ENCODE measurements at places on chromosomes 2 and 18.
A peak's percentile ranks its signal among the peaks of the same experiment; 100 is the strongest.

DNA sequence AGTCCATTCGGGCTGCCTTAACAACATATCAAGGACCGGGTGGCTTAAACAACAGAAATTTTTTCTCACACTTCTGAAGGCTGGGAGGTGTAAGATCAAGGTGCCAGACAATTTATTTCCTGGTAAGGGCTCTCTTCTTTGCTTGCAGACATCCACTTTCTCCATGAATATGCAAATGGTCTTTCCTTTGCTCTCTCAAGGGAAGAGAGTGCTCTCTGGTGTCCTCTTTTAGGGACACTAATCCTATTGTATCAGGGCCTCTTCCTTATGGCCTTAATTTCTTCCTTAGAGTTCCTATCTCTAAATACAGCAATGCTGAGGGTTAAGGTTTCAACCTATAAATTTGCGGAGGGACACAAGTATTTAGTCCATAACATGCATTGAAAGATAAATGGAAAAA lies 770.8 kb downstream of the DSC3 start:
- DNase-seq = peak; percentile 59

GRCh38 chr2:187982668-187983067 lies 309.0 kb upstream of the GULP1 start:
- DNase-seq = no peak

GRCh38 chr18:12060182-12060870 lies 33.3 kb upstream of the ANKRD62 start:
- DNase-seq = peak; percentile 25

DNA sequence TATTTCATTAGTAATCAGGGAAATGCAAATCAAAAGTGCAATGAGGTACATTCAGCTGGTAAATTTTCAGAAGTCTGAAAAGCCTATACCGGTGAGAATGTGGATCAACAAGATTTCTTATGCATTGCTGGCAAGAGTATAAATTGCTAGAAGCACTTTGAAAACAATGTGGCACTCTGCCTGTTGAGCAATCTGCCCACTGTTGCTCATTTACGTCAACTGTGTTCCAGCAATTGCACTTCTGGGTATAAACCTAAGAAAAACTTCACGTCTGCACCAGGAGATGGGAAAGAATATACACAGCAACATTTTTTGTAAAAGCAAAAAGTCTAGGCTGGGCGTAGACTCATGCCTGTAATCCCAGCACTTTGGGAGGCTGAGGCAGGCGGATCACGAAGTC lies 40.8 kb downstream of the MTERF4 start:
- DNase-seq = no peak

GRCh38 chr18:34976534-34976898 lies 64.7 kb upstream of the MAPRE2 start:
- no peak for DNase-seq

DNA sequence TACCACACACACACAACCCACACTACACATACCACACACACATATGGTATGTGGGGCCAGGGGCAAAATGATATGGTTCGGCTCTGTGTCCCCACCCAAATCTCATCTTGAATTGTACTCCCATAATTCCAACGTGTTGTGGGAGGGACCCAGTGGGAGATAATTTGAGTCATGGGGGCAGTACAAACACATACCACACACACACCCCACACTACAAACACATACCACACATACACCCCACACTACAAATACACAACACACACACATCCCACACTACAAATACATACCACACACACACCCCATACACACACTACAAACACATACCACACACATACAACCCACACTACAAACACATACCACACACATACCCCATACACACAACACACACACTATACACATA lies 117.8 kb downstream of the TTC32 start:
- DNase-seq = no peak

DNA sequence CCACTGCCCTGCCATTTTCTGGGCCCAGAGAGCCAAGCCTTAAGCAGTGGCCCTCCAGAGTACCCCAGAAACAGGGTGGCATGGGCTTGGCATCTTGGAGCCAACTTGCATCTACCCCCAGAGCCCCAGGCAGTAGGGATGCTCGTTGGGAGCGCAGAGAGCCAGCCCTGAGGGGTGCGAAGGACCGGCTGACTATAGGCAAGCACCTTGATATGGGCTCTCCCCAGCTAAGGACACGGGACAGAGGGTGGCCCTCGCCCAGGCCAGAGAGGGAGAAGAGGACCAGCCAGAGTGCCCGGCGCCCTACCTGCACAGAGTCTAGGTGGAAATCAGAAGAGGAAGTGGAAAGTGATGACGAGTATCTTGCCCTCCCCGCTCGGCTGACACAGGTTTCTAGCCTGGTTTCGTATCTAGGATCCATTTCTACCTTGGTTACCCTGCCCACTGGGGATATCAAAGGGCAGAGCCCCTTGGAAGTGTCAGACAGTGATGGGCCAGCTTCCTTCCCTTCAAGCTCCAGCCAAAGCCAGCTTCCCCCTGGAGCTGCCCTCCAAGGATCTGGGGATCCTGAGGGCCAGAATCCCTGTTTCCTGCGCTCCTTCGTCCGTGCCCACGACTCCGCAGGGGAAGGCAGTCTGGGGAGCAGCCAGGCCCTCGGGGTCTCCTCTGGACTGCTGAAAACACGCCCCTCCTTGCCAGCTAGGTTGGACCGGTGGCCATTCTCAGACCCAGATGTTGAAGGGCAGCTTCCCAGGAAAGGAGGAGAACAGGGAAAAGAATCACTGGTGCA lies 16.2 kb downstream of the CEP68 start:
- no peak for DNase-seq

- no peak for DNase-seq
Observed at GRCh38 chr18:57846258-57846657, 43.1 kb upstream of the ATP8B1 start.

- DNase-seq = no peak
Observed at GRCh38 chr18:62387257-62387656, 62.1 kb downstream of the TNFRSF11A start.

DNA sequence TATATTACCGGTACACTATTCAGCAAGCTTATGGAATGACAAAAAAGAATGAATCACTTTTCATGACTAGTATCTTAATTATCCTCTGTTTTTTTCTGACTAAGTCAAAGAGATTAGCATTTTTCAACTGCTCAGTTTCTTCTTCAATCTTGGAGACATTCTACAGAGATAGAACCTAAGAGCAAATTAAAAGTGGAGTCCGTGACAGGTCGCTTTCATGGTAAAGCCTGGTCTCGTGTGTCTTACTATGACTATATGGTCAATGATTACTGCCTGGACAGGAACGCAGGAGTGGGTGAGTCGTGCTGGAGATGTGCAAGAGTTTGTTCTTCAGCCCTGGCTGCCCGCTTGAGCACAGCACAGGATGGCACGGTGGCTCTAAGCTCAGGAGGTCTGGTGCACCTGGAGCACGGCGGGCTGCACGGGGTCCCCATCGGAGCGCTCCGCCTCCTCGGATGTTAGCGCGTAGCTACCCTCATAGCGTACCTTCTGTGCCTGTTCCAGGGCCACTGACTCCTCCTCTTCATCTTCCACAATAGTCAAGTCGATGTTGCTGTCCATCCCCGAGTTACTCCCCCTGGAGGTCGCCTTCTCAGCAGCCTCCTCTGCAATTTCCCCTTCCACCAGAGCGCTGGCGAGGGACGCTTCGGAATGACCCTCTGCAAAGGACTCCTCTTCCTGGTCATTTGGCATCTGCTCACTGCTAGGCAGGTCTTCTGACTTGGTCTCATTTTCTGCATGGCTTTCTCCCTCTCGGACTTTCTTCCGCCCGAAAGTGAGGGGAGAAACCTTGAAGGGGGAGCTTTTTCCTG lies 11.1 kb downstream of the CAVIN2 start:
- peak; percentile 63 for DNase-seq

Measured in GM23338 (cell line).